Activated CD4-positive, alpha-beta T cell treated with anti-CD3 and anti-CD28 coated beads, Interleukin-2, amount 10 ng/mL, durations not matched to agents 24 days and 14 days (primary cell): ENCODE measurements at places on chromosomes 6 and 20. TPM values are rescaled to one million over a fixed set of nuclear protein-coding genes. Genes with fewer than 3 reads are reported as not detected.
A peak's percentile ranks its signal among the peaks of the same experiment; 100 is the strongest.

GRCh38 chr6:26536571-26537159 lies 1.5 kb upstream of the HMGN4 start:
- DNase-seq = peak; percentile 81

- DNase-seq = peak; percentile 84
These were observed 36.5 kb upstream of the MLN start for GRCh38 chr6:33840048-33840926.

GRCh38 chr6:65450451-65450850 lies 256.6 kb downstream of the EYS start:
- no peak for DNase-seq

- no peak for DNase-seq
These were observed 3.7 kb downstream of the TFAP2D start for GRCh38 chr6:50716899-50717509.

- DNase-seq = no peak
These were observed 62.7 kb downstream of the COL12A1 start for GRCh38 chr6:75143191-75143590.

- no peak for DNase-seq
These were observed 531.4 kb upstream of the RNF217 start for GRCh38 chr6:124430740-124431318.

GRCh38 chr6:13467216-13467600 lies 20.2 kb downstream of the GFOD1 start:
- no peak for DNase-seq

DNA sequence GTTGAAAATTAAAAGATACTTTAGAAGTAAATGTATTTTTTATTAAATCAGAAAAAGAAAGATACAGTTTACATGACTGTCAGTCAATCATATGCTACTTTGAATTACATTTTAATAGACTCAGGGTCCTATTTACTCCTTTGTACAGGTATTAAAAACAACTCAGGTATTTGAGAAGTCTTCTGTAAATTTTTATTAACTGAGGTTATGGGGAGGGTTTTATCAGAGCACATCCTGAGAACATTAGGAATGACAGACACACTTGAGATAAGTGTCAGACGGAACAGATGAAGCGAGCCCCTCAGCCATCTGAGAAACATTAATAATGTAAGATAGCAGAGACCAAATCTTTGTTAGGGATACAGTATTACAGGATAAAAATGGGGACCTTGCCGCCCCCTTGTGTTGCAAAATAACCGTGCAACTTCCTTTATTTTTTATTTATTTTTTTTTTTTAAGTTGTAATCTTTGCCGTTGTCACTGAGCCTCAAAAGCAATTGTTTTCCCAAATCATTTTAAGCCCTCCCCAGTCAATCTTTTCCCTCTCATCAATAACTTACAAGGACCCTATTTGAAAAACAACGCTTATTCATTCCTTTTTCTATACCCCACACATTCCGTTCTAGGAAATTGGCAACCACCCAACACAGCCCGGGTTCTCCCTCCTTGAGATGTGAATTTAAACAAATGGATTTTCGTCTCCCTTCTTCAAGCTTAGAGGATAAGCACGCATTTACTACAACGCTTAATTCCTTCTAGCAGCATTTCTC lies 126.7 kb downstream of the BCAS1 start:
- peak; percentile 80 for DNase-seq

GRCh38 chr20:57546956-57547649 lies 13.8 kb upstream of the PCK1 start:
- no peak for DNase-seq

DNA sequence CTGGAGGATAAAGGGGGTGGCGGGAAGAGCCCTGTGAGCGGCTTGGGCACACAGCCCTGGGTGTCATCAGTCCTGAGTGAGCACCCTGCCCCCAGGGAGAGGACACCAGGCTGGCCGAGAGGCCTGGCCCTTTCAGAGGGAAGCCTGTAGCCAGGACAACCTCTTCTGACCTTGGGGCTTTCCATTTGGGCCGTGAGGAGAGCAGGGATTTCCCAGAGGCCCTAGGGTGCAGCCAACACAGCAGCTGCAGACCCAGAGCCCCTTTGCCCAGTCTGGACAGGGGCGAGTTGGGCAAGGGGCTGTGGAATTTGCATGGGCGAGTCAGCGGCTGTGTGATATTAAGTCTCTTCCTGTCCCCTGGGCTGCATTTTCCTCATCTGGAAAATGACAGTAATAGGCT lies 6.3 kb downstream of the MAP1LC3A start:
- no peak for DNase-seq

GRCh38 chr6:167577891-167578361 lies 248.8 kb upstream of the AFDN start:
- DNase-seq = no peak

DNA sequence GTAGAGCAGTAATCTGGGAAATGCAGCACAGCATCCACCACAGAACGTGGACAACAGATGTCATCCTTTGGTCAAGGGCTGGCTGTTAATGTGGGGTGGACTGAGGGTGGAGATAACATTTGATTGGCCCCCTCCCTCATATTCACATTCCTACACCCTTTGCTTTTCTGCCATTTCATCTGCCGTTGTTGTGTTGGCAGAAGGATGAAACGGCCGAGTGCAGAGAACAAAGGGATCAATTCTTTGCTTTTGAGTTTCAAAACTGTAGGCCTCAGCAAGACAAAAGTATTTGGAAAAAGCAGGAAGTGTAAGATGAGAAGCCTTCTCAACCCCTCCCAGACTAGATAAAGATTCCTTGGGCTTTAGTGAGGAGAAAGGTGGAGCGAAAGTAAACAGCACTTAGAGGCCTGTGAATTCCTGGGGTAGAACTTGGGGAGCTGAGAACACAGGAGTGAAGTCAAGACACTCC lies 74.2 kb upstream of the PHIP start:
- no peak for DNase-seq

GRCh38 chr6:100775667-100776066 lies 105.5 kb downstream of the ASCC3 start:
- no peak for DNase-seq

DNA sequence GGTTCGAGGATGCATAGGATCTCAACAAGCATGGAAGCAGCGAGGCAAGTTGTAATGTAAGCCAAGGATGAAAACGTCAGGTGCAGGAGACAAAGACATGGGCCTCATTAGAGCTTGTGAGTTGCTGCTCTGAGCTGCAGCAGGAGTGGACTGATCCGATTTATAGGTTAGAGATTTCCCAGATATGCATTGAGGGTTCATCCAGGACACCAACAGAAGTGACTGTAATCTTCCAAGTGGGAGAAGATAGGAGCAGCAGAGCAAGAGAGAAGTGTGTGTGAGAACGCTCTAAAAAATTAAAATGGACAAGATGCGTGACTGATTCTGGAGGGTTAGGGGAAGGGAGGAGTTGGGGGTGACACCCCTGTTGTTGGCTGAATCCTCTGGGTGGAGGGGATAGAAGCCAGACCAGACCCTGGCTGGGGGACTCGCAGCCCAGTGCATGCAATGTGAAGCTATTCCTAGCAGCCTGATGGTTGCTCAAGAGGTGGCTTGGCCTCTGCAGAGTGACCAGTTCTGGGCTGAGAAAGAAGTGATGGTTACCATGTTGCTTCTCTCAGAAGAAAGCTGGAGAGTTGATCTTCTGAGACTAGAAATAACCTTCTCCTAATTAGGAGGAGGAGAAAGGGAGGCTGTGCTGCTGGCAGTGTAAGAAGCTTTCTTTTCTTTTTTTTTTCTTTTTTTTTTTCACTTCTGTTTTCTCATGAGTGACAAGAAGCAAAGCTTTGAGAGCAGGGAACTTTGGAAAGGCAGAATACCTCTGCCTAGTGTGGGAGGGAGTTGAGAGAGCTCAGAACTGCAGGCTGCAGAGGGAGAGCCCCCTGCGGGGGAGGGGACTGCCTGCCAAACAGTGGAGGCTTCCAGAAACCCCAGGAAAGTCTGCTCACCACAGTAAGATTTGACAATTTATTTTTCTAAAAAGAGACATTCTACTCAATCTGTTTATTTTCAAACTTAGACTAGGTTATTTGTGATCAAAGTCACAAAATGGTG lies 116.9 kb downstream of the SLX4IP start:
- no peak for DNase-seq

- DNase-seq = peak; percentile 81
These were observed 45.8 kb downstream of the QKI start for GRCh38 chr6:163460307-163460782.

GRCh38 chr6:110095101-110095500 lies 84.4 kb downstream of the WASF1 start:
- DNase-seq = no peak

DNA sequence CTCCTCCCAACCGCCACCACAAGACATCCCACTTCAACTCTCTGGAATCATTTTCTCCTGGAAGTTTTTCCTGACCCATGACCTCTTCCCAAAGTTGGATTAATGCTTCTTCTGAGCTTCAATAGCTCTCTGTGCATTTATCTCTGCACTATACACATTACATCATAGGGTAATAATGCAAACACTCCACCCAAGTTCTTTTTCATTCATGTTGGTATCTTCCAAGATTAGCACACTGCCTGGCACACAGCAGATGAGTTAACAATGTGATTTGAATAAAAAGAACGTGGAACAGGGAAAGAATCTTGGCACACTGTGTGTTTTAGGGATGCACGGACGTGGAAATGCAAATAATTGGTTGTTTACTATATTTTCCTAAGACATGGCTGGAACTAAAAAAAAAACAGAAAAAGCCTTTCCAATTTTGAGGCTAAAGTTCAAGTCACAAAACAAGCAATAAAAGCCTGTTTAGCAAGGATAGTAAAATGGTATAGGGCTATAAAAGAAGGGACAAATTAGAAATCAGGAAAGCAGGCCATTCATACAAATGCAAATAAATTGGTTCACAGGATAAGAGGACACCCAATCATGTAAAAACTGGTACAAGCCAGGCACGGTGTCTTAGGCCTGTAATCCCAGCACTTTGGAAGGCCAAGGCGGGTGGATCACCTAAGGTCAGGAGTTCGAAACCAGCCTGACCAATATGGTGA lies 1.6 kb upstream of the FAM135A start:
- no peak for DNase-seq

DNA sequence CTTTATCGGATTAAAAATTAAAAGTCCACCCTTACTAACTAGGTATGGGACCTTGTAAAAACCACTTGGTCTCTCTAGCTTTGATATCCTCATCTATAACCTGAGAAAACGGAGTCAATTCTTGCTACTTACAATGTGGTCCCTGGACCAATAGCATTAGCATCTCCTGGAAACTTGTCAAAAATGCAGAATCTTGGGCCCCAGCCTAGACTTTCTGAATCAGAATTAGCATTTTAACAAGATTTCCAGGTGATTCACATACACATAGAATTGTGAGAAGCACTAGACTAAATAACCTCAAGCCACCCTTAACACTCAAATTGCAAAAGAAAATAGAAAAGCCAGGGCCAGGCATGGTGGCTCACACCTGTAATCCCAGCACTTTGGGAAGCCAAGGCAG lies 96.6 kb downstream of the RNGTT start:
- no peak for DNase-seq

GRCh38 chr6:106005954-106006353 lies 80.2 kb upstream of the PRDM1 start:
- no peak for DNase-seq

GRCh38 chr20:51354191-51354768 lies 188.2 kb downstream of the NFATC2 start:
- no peak for DNase-seq

GRCh38 chr6:4313044-4313686 lies 177.8 kb upstream of the ECI2 start:
- peak; percentile 8 for DNase-seq

DNA sequence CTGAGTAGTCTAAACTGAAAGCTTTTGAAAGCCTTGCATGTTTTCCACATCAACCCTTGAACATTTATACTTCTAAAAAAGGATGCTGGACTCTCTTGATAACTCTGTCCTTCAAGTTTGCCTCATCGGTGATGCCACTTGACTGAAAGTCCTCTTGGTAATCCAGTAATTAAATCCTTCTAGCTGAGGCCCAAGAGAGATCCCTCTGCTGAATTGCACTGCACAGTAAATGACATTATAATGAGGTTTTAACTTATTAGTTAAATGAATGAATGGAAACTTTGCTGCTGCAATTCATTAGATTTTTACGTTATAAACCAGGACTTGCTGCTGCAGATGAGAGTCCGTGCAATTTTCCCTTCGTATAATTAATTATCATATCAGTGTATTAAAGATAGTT lies 363.9 kb upstream of the FLRT3 start:
- no peak for DNase-seq

DNA sequence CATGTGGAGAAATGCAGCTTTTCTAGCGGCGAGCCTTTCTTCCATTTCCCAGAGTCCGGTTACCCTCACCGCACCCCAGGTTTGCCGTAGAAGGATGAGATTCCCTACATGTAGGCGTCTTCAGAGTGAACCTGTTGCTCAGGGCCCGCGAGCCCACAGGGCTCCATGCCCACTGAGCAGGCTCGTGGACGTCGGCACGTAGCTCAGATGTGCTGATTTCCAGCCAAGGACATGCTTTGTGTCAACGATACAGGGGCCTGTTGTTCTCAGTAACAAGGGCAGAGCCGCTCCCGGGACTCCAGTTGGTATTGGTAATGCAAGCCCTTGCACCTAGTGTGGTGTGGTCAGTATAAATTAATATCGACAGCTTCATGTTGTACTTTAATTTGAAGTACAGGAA lies 159.6 kb downstream of the MTHFD1L start:
- DNase-seq = peak; percentile 54

DNA sequence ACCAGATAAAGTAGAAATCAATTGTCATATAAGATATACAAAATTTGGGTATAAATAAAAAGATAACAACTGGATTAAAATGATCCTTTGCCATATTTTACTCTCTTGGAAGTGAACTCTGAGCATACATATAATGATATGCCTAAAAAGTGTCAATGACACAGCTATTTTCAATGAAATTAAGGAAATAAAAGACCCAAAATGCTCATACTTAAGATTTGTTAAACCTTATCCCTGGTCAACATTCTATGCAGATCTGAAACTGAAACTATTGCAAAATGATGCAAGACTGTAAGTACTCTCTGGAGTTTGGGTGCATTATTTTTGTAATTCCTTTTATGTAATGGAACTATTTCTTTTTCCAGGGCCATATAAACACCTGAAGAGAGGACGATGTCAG lies 119.0 kb upstream of the SGK1 start:
- no peak for DNase-seq

GRCh38 chr20:22918286-22918983 lies 116.7 kb upstream of the SSTR4 start:
- DNase-seq = no peak

The FRK gene
- total RNA-seq = not detected in 2 replicates

The BHLHE23 gene
- not detected in 2 replicates for total RNA-seq

The SUMO4 gene
- total RNA-seq = 10.1 and 10.9 TPM in 2 replicates

The SIGLEC1 gene
- not detected in 2 replicates for total RNA-seq

The EYA4 gene
- total RNA-seq = not detected in 2 replicates

The DHX16 gene
- 53.4 and 56.7 TPM in 2 replicates for total RNA-seq

The PGC gene
- total RNA-seq = not detected in 2 replicates

The ITPR3 gene
- 45.5 and 45.6 TPM in 2 replicates for total RNA-seq

The ABHD16B gene
- total RNA-seq = 0.19 TPM in 1 of 2 replicates, not detected in the other

The POPDC3 gene
- not detected in 2 replicates for total RNA-seq

The BMP6 gene
- 0.50 and 0.56 TPM in 2 replicates for total RNA-seq

The TMC2 gene
- total RNA-seq = not detected in 2 replicates

The USP49 gene
- total RNA-seq = 5.8 and 6.3 TPM in 2 replicates

The EDN3 gene
- total RNA-seq = not detected in 2 replicates

The BCAS4 gene
- total RNA-seq = 7.2 and 8.4 TPM in 2 replicates

The MAFB gene
- total RNA-seq = 0.93 and 1.2 TPM in 2 replicates

The TMEM74B gene
- 1.6 and 1.9 TPM in 2 replicates for total RNA-seq
